A549 (cell line): ENCODE measurements at places on chromosomes 12 and 14.

GRCh38 chr12:120964298-120964697 lies 14.0 kb upstream of the HNF1A start:
- DNase-seq = no peak

GRCh38 chr12:48750769-48751356 lies 34.4 kb upstream of the CCNT1 start:
- no peak for DNase-seq

- no peak for DNase-seq
These were observed 1102.8 kb downstream of the BCL11B start for GRCh38 chr14:98169170-98169587.

DNA sequence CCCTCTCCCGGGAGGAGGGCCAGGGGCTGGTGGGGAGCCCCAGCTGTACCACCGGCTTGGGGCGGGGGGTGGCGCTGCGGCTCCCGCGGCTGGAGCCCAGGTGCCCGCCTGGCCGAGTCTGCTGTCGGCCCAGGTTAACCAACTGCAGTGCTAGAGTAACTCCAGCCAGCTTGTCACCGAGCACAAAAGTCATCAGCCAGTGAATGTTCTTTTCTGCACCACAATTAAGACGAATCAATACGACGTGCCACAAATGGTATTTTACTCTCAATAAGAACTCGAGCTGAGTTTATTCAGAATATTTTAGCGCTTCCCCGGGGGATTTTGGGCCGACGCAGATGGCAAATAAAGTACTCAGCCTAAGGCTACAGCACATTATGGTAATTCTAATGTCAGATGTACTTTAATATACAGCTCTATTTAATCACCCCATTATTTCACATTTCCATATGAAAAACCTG lies 83.2 kb downstream of the BCL11B start:
- no peak for DNase-seq

- no peak for DNase-seq
These were observed 19.8 kb upstream of the CHFR start for GRCh38 chr12:132907216-132907615.

GRCh38 chr12:24617471-24617870 lies 331.4 kb downstream of the BCAT1 start:
- DNase-seq = no peak

DNA sequence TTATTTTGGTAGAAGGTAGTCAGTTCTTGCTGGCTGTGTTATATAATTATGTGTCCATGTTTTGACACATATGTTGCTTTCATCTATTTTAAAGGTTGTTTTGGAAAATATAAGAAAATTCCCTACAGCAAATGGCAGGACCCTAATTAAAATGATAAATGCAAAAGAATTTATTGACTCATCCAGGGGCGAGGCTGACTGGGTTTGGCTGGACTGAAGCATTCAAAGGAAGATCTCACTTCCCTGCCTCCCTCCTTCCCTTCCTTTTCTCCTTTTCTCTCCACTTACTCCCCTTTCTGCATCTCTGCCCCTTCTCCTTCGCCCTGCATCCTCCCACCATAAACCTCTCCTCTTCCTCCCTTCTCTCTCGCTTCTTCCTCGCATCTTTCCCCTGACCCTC lies 129.6 kb downstream of the SNAPC1 start:
- DNase-seq = no peak

- DNase-seq = no peak
These were observed 21.9 kb upstream of the PTPRB start for GRCh38 chr12:70659077-70659606.

DNA sequence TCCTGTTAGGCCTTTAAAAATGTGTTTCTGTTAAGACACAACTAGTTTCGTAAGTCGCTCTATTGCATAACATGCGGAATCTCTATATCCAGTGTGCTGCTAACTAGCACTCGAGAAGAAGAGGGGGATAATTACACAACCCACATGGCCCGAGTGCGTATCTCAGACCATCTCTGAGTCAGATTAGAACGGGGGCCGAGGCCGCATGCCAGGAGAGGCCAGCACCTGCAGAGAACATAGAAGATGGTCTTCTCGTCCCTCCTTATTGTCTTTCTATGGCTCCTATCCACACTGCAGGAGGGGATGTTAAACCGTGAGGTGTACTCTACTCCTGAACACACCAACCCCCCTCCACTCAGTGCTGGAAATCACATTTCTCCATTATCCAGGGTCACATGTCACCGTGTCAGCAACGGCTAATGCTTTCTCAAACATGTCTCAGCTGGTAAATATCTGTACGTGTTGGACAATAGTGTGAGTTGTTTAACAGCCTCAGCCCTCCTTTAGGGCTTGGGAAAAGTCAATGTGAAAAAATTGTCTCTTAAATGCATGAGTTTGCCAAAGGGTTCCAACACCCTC lies 56.3 kb downstream of the CCDC88C start:
- no peak for DNase-seq

DNA sequence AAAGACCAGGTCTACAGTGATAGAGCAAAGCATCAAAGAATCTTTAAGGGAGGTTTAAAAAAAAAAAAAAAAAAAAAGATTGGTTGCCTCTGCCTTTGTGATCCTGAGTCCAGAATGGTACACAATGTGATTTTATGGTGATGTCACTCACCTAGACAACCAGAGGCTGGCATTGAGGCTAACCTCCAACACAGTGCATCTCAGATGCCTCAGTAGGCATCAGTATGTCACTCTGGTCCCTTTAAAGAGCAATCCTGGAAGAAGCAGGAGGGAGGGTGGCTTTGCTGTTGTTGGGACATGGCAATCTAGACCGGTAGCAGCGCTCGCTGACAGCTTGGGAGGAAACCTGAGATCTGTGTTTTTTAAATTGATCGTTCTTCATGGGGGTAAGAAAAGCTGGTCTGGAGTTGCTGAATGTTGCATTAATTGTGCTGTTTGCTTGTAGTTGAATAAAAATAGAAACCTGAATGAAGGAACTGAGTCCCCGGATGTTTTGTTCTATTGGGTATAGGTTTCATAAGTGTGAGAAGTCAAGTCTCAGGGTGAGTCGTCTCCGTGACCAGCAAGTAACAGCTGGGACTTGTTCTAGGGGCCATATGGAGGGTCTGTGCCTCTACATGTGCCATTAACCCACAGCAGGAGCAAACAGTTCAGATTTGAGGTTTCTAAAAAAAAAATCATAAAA lies 9.3 kb downstream of the PEBP1 start:
- DNase-seq = no peak

- DNase-seq = no peak
These were observed 337.9 kb downstream of the DAD1 start for GRCh38 chr14:22251090-22251489.

GRCh38 chr14:58637040-58637390 lies 747 bp upstream of the DACT1 start:
- DNase-seq = no peak
